ENCODE measurements at places on chromosomes 3 and 15.
A peak's percentile ranks its signal among the peaks of the same experiment; 100 is the strongest.

DNA sequence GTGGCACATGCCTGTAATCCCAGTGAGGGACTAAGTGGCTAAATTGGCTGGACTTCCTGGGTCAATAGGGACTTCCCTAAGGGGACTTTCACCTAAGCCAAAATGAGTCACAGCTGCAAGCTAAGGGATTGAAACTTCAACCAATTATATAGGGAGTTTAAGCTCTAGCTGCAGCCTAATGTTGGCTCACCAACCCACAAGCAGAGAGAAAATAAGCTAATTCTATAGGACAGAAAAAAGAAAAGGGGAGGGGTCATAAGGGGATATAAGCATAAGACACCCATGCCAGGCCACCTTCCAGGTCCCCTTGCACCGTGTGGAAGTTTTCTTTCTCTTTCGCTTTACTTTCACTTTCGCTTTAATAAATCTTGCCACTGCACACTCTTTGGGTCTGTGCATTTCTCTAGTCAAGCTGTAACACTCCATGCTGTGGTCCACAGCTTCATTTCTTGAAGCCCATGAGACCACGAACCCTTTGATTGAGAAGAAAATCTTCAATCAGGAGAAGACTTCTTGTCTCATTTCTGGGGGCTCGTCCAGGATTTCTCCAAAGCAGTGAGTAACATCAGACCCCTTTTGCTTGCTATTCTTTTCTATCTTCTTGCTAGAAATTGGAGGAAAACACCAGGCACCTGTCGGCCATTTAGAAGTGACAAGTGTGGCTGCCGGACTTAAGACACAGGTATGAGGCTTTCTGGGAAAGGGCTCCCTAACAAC lies 192.3 kb downstream of the IGSF11 start:
- peak; percentile 3 for DNase-seq

DNA sequence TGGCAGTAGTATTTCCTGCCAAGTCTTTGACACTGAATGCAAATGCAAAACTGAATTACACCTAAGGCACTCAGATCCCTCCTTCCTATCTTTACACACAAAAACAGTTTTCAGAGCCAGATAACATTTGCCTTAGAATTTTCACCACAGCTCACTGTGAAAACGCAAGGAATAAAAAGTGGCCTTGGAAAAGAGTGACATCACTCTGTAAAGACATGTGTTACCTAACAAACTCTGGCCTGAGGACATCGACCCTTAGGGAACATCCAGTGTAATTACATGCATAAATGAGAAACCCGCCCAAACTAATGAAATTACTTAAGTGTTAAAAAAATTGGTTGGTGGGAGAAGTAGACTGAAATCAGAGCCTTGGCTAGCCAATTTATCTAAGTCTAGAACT lies 88.9 kb downstream of the PLOD2 start:
- no peak for DNase-seq

DNA sequence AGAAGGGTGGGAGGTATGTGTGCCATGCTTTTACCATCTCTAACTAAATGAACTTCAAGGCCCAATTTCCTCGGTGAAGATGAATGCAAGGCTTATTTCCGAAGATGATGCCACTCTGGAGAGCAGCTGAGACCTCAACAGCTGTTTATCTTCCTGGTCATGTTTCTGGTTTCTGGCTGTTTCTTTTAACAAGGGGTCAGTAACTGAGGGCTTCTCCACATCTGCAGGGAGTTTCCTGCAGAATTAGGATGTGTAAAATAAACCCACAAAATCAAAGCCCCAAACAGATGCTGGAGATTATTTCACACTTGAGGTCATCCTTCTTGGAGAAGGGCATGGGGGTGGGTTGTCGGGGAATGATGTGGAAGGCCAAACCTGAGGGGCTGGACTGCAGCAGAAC lies 220.3 kb downstream of the THSD4 start:
- DNase-seq: no peak

DNA sequence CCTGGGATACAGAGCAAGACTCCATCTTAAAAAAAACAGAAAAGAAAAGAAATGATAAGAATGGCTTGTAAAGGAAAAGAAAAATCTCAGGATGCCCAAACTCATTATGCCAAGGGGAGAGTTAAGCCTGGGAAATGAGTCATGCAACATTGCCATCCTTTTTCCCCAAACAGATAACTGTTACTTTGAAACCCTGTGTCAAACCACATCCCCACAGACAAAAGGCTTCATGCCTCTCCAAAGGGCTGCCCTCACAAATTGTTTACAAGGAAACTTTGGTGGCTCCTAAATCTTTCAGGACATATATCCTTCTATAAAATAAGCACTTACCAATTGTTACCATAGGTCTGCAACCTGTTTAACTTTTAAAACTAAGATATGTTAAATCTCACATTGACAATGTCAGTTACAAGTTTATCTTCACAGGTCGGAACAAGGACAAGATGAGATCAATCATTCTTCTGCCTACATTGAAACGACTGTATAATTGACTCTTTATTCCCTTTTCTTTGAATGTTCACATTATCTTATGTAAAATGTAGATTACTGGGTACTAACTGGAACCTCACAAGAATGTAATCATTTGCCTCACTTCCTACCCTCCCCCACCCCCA lies 18.6 kb upstream of the SENP7 start:
- DNase-seq: no peak

GRCh38 chr15:40091861-40092255 lies 16.8 kb downstream of the BMF start:
- no peak for DNase-seq

- peak; percentile 67 for DNase-seq
These were observed 26.5 kb downstream of the TSPAN3 start for GRCh38 chr15:77044228-77045042.

- DNase-seq: no peak
These were observed 32.6 kb upstream of the FRG2C start for GRCh38 chr3:75631541-75631940.

GRCh38 chr3:67653425-67654098 lies 850 bp downstream of the SUCLG2 start:
- DNase-seq: peak; percentile 19

DNA sequence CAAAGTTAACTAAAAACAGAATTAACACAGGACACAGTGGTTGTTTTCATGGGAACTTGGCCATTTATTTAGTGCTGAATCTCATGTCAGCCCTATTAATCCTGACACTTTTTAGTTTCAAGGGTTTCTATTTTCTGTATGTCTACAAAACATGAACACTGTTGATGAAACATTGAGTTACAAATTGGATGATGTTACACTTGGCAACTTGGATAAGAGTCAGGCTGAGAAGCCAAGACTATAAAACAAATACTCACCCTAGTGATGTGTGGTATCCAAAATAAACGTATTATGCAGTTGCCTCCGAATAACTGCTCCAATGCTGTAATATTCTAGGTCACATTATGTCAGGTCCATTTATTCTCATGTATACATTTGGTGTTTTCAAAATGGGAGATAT lies 349.6 kb downstream of the ZIC1 start:
- DNase-seq: no peak

DNA sequence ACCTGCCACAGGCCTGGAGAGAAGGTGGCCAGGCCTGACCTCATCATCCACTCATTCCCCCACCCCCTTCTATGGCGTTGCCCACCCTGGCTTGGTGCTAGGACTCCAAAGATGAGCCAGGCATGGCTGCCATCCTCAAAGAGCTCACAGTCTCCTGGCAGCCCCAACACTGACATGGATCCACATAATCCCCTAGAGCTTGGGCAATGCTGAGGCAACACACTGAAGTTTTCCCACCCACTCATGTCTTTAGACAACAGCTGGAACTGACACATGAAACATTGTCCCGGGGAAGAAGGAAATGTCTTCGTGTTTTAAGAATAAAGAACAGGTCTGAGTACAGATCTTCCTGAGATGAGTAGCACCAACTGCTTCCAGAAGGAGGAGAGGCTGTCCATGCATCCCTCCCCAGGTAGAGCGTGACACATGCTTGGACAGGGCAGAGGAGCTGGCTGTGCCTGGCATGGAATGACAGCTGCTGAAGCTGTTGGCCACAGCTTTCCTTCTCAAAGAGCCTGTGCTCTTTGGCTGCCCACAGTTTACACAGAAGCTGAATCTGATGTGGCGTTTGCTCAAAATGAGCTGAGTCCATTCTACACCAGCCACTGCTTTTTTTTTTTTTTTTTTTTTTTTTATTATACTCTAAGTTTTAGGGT lies 70.1 kb downstream of the HOMER2 start:
- no peak for DNase-seq

DNA sequence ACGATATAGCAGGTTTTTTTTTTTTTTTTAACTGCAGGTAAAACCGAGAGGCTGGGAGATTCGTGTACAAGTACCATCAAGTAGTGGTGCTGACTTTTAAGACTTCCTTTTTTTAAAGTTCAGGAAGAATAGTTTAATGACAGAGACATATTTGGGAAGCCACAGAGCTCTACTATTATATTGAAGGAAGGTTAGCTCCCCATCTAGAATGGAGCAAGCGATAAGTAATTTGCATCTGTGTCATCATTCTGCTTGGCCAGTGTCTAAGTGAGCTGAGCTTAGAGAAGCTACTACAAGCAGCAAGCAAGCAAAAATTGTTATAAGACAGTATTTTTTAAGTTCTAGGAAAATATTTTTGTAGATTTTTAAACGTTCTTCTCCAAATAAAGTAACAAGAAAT lies 203.2 kb downstream of the ATP8B4 start:
- DNase-seq: no peak

DNA sequence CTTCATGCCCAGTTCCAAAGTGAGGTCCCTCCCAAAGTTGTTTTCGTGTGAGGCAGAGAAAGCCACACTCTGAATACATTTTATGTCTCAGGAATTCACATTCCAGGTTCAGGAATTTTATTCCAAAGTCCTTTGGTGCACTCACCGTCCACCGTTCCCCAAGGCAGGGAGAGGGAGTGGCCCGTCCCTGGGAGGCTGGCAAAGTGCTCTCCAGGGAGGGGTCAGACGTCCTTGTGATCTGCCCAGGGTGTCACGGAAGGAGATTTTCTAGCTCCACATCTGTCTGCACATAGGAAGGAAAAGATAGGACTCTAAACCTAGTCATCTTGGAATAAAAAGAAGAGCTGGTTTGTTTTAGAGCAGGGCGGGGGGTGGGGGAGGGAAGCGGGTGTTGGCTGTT lies 47.9 kb downstream of the KLF13 start:
- no peak for DNase-seq

DNA sequence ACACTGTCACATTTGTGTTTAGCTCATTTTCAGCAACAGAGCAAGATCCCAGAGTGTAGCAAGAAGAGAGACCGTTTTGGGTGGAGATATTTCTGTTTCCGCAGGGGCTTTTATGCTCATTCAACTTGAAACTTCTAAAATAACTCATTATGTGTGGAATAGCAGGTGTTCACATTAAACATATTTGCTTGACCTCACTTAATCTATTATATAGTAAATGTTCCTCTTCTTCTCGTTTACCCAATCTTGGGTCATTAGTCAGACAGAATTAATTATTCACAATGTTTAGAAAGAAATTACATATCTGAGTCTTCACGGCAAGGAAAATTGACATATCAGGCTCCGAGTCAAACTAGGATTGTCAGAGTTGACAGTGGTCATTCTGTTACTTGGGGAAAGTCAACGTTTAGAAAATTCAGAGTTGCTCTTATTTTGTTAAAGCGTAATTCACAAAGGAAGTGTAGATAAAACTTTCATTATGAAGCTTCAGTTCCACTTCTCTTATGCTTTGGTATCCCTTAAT lies 222.9 kb downstream of the TPRG1 start:
- no peak for DNase-seq

DNA sequence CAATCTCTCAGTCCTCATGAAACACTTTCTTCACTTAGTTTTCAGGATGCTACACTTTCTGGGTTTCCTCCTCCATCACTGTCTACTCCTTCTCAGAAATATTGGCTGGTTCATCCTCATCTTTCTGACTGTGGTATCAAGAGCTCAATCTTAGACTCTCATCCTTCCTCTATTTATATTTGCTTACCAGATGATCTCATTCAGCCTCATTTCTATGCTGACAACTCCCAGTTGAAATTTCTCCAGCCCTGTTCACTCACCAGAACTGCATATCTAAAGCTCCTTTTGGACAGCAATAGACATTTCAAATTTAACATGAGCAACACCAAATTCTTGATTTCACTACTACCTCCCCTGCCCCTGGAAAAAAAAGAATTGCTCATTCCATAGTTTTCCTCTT lies 48.0 kb upstream of the FBN1 start:
- DNase-seq: no peak

DNA sequence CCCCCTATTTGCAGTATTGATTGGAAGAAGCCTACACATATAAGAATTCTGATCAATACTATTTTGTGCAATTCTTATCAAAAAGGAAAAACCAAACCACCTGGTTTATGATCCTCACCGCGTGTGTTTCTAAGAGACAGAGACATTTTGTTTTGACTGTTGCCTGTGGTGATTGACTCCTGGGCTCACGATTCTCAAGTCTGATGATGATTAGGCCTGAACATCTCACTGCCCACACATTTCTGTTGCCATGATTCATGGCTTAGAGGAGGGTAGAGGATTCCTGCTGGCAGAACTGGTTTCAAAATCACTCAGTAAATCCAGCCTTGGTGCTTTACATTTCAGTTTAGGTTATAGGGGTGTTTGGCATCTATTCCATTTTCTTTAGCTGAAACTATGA lies 88.3 kb upstream of the UBE3A start:
- no peak for DNase-seq

DNA sequence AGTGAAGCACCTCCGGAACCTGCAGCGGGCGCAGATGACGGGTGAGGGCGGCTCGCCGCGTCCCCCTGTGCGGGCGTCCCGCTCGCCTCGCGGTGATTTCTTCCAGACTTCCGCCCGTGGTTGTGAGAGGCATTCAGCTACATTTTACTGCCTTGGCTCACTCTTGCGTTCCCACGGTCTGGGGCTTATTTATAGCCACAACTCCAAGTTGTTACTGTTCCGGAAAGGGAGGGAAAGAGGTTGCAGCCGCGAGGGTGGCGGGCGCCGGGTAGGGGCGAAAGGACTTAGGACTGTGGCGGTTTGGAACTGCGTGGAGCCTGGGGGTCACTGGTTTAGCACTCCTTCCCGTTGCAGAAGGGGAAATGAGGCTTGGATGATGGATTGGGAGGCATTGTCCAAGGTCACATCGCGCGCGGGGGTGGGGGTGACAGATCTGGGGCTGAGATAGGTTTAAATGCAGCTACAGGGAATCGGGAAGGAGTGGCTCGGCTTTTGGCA lies 1.1 kb downstream of the HES1 start:
- DNase-seq: peak; percentile 71

DNA sequence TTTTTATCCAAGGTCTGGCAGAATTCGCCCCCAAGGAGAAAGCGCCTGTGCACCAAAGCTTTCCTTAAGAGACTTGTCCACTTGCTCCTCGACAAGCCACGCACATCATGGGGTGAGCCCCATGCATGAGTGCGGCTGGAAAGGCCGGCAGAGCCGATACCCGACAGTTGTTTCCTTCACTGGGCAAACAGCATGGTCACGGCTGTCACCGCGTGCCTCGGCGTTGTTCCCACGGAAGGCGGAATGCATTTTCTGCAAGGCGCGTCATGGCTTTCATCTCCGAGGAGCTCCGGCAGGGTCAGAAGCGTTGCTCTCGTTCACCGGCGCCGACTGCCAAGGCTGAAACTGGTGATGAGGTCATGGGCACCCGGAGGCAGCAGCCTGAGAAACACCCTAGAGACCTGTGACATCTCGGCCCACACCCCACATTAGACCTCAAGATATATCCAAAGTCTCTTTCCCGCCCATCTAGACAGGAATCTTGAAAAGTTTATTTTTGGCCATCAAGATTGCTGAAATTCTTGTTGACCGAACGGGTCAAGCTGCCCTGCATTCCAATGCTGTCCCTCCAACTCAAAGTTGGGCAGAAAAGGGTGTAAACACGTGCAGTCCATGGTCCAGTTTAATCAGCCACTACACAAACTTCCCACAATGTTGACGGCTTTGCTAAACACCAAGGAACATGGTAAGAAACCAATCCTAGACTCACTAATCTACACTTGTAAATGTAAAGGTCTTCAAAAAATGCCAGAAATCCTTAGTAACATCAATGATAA lies 604 bp upstream of the TJP1 start:
- DNase-seq: no peak
